ENCODE measurements at places on chromosomes 7 and 10.

- DNase-seq: no peak
These were observed 10.9 kb downstream of the CDCA7L start for GRCh38 chr7:21934808-21935207.

DNA sequence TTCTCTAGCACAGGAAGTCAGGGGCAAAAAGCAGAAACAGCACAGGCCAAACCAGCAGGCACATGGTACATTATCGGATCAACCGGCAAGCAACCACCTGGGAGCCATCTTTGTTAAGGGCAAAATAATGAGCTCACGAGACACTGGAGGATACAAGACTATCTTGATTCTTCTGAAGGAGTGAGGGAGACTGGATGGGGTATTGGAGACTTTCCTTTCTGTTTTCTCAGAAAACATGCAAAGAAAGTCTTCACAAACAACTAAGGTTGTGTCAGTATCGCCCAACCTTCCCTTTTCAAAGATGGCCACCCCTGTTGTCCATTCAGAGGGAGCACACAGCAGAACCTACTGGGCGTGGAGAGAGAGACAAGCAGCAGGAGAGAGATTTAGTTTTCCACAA, 29.6 kb downstream of the GOLGA7B start:
- no peak for DNase-seq

GRCh38 chr7:114720725-114721124, 201.2 kb upstream of the MDFIC start:
- no peak for DNase-seq

GRCh38 chr10:109924967-109925620, 1.8 kb upstream of the XPNPEP1 start:
- no peak for DNase-seq

GRCh38 chr7:102416406-102416805, 17.0 kb upstream of the ORAI2 start:
- DNase-seq: no peak

DNA sequence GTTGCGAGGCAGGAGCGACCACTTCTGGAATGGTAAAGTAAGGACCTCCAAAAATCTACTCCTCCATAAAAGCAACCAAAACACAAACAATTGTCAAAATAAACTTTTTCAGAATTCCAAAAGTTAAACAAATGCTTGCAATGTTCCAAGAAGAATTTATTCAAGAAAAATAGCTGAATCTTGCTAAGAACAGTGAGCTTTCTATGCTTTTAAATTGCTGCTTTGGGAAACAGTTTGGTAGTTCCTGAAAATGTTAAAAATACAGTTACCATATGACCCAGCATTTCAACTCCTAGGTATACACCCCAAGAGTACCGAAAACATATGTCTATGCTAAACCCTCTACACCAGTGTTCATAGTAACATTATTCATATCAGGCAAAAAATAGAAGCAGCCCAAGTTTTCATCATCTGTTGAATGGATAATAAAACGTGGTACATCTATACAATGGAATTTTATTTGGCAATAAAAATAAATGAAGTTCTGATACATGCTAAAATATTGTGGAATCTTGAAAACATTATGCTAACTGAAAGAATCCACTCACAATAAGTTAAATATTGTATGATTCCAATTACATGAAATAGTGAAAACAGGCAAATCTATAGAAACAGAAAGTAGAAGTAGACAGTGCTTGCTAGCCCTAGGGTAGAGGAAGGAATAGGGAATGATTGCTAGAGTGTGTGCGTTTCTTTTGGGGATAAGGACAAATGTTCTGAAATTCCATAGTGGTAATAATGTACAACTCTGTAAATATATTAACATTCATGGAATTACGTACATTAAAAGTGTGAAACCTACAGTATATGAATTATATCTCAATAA, 57.0 kb downstream of the LRRN3 start:
- DNase-seq: no peak

Measured in brain pericyte (primary cell).